Ovary (tissue), 10 donors: ENCODE measurements at places on chromosomes 5 and 9. TPM values are rescaled to one million over a fixed set of nuclear protein-coding genes. Genes with fewer than 3 reads are reported as not detected.

The QRFP gene
- not detected for total RNA-seq

The TAS2R1 gene
- not detected for total RNA-seq

The TICAM2 gene
- total RNA-seq = 2.6 TPM

The TXNDC8 gene
- total RNA-seq = not detected

The PCDHB10 gene
- 3.3 TPM for total RNA-seq

The HAVCR1 gene
- total RNA-seq = not detected

GRCh38 chr9:100086097-100086635, 12.6 kb downstream of the ERP44 start:
- H3K4me3 ChIP-seq = no peak overlapping the region
- H3K36me3 ChIP-seq = no peaks in the 10 kb centered on the region
- H3K27ac ChIP-seq = no peak overlapping the region
- no peaks in the 10 kb centered on the region for H3K27me3 ChIP-seq

DNA sequence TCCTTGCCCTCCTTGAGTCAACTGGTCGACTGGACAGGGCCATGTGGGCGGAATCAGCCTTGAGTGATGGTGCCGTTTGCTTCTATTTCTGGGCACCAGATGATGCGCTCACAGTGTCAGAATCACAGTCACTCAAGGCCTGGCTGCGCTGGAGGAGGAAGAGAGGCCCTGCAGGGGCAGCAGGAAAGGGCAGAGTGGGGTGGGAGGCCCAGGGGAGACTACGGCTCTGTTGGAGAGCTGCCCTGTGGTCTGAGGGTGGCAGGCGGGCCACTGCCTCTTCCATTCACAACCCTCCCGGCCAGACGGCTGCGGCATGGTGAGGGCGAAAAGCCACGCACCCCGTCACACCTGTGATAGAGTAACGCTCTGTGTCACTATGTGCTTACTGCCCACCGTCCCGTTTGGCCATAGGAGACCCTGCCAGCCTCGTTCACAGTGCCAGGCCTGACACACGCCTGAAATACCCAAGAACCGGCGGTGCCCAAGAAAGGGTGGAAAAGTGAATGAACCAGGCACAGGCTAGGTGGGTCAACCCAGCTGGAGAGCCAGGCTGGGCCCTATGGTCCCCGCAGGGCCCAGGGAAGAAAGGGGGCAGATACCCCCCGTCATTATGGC, 9.9 kb downstream of the PLPP7 start:
- no peak for DNase-seq
- H3K36me3 ChIP-seq = no peaks in the 10 kb centered on the region
- H3K27ac ChIP-seq = no peak overlapping the region
- H3K4me1 ChIP-seq = no peaks in the 10 kb centered on the region

DNA sequence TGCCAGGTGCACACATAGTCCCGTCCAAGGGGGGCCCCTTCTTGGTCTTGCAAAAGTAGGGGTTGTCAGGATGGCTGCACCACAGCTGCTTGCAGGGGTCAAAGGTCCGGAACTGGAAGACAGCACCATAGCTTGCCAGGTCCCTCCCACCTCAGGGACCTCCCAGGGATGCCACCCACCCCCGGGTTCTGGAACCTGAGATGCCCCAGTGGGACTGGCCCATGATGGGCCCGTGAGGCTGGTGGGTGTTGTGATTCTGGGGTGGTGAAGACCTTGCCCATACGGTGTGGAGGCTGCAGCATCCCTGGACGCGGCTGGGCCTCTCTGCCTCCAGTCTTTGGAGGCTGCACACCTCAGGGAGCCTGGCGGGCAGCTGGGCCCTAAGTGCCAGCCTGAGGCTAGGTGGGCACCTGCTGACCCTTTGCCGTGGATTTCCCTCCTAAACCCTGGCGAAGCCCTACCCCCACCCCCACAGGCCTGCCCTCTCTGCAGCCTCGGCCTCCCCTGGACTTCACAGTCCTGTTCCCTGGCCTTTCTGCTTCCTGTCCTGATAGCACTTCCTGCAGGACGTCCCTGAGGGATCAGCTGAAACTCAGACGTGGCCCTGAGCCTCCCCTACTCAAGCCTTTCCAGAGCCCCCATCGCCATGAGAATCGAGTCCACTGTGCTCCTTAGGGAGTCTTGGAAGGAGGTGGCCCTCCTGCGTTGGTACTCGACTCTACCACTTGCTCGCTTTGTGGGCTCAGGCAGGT, 92.1 kb downstream of the ZNF354C start:
- no peak overlapping the region for H3K27ac ChIP-seq
- H3K27me3 ChIP-seq = no peaks in the 10 kb centered on the region
- no peaks in the 10 kb centered on the region for H3K4me1 ChIP-seq
- no peaks in the 10 kb centered on the region for H3K36me3 ChIP-seq
- DNase-seq = no peak

GRCh38 chr5:181203777-181204112, 1.3 kb downstream of the TRIM7 start:
- DNase-seq = no peak
- no peaks in the 10 kb centered on the region for H3K27me3 ChIP-seq
- no peaks in the 10 kb centered on the region for H3K36me3 ChIP-seq
- H3K27ac ChIP-seq = no peak overlapping the region
- peaks cover 12% of the 10 kb centered on the region for H3K4me1 ChIP-seq
- H3K4me3 ChIP-seq = peak overlapping the region; percentile 52

DNA sequence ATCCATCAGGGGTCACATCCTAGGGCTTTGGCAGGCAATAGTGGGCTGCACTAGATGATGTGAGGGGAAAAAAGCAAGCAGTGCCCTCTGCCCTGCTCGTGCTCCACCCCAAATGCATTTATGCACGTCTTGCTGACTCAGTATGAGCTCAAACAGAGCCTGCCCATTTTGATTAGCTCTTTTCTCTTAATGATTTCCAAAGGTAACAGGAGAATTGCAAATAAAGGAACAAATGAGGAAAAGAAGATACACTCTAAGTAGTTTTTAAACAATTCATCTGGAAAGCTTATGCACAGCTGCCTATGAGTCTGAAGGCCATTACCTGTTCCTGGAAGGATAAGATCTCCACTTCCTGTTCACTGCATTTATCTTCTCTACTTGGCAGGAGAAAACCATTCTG, 364.2 kb downstream of the TMEM232 start:
- H3K36me3 ChIP-seq = no peaks in the 10 kb centered on the region
- H3K4me1 ChIP-seq = no peaks in the 10 kb centered on the region
- no peak overlapping the region for H3K4me3 ChIP-seq
- no peaks in the 10 kb centered on the region for H3K27me3 ChIP-seq
- H3K27ac ChIP-seq = no peak overlapping the region

DNA sequence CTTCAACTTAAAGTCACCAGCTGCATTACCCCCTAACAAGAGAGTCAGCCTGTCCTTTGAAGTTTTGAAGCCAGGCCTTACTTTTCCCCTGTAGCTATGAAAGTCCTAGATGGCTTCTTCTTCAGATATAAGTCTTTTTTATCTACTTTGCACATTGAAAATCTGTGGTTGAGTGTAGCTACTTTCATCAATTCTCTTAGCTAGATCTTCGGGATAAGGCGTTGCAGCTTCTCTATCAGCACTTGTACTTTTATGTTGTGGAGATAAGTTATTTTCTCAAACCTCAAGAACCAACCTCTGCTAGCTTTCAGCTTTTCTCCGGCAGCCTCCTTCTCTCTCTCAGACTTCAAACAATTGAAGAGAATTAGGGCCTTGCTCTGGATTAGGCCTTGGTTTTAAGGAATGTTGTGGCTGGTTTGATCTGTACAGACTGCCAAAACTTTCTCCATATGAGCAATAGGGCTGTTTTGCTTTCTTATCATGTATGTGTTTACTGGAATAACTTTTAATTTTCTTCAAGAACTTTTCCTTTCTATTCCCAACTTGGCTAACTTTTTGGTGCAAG, 21.6 kb downstream of the CATSPER3 start:
- H3K27ac ChIP-seq = no peak overlapping the region
- H3K36me3 ChIP-seq = no peaks in the 10 kb centered on the region
- DNase-seq = no peak
- H3K27me3 ChIP-seq = no peaks in the 10 kb centered on the region

DNA sequence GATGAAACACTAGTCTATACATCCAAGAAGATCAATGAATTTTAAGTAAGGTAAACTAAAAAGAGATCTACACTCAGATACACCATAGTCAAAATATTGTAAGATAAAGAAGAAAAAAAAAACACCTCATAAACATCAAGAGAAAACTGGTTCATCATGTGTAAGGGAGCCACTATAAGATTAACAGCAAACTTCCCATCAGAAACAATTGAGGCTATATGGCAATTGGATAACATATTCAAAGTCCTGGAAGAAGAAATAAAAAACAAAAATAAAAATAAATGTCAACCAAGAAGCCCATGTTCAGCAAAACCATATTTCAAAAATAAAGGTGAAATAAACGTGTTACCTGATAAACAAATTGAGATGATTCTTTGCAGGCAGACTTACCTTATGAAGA, 3.6 kb downstream of the OR13C8 start:
- no peak overlapping the region for H3K27ac ChIP-seq
- H3K36me3 ChIP-seq = no peaks in the 10 kb centered on the region
- no peaks in the 10 kb centered on the region for H3K4me1 ChIP-seq
- no peaks in the 10 kb centered on the region for H3K27me3 ChIP-seq
- DNase-seq = no peak

- no peaks in the 10 kb centered on the region for H3K4me1 ChIP-seq
- H3K4me3 ChIP-seq = no peak overlapping the region
- no peaks in the 10 kb centered on the region for H3K27me3 ChIP-seq
- no peaks in the 10 kb centered on the region for H3K36me3 ChIP-seq
Measured at GRCh38 chr5:168218746-168219145, 72.7 kb upstream of the WWC1 start.

DNA sequence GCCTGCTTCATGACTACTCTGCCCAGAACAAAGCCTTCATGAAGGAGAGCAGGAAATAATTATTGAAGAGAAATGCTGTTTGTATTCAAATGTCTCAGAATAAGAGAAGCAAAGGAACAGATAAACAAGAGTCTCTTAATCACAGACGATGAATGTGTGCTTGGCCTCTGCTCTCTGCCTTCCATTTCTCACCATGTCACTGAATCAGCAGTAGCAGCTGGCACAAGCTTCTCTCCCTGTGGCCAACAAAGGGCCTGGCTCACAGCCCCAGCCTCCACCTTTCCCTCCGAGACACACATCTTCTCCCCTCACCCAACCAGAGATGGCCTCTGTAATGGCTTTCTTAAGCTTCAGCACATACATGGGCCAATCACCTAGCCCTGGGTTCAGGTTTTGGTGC, 128.1 kb upstream of the SLIT3 start:
- DNase-seq = no peak
- no peak overlapping the region for H3K27ac ChIP-seq
- no peaks in the 10 kb centered on the region for H3K4me1 ChIP-seq
- H3K4me3 ChIP-seq = no peak overlapping the region
- no peaks in the 10 kb centered on the region for H3K27me3 ChIP-seq

- H3K27me3 ChIP-seq = no peaks in the 10 kb centered on the region
- no peaks in the 10 kb centered on the region for H3K4me1 ChIP-seq
- no peak overlapping the region for H3K27ac ChIP-seq
- no peaks in the 10 kb centered on the region for H3K36me3 ChIP-seq
Measured at GRCh38 chr9:90365666-90366065, 277.0 kb downstream of the DIRAS2 start.

DNA sequence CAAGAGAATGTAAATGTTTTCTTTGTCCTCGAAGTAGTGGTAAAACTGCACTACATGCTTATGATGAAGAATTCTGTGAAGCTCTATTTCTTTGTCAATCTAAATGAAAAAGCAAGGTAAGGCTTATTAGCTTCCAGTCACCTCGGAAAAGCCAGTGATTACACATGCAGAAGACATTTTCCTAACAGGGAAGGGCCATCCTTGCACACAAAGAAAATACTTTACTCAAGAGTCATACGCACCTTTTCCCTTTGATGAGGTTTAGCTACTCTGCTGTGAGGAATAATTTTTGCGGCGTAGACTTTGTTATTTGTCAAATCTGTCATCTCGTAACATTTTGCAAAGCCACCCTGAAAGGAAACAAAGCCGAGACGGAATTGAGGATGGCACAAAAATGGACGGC, 1.1 kb downstream of the PLK2 start:
- no peak overlapping the region for H3K27ac ChIP-seq
- no peak for DNase-seq

DNA sequence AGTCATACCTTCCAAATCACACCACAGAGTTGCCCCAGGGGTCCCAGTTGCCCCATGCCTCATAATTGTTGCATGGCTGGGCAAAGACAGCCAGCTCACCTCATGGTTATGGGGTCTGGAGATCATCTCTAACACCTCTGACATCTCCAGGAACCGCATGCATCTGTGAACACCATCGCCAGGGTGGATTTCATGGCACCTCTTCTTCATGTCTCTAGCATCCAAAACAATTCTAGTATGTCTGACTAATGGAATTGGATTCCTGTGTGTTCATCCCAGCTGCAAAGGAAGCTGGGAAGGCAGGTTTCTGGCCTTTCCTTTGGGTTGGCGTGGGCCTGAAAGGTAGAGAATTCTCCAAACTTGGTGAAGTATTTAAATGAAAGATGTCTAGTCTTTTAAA, 122.3 kb upstream of the ABCA1 start:
- H3K27ac ChIP-seq = no peak overlapping the region
- H3K27me3 ChIP-seq = no peaks in the 10 kb centered on the region
- peaks cover 2% of the 10 kb centered on the region for H3K4me1 ChIP-seq

GRCh38 chr5:32116574-32117313, 57.4 kb downstream of the GOLPH3 start:
- peaks cover 4% of the 10 kb centered on the region for H3K4me1 ChIP-seq
- H3K27me3 ChIP-seq = no peaks in the 10 kb centered on the region
- no peak overlapping the region for H3K27ac ChIP-seq
- H3K36me3 ChIP-seq = no peaks in the 10 kb centered on the region

DNA sequence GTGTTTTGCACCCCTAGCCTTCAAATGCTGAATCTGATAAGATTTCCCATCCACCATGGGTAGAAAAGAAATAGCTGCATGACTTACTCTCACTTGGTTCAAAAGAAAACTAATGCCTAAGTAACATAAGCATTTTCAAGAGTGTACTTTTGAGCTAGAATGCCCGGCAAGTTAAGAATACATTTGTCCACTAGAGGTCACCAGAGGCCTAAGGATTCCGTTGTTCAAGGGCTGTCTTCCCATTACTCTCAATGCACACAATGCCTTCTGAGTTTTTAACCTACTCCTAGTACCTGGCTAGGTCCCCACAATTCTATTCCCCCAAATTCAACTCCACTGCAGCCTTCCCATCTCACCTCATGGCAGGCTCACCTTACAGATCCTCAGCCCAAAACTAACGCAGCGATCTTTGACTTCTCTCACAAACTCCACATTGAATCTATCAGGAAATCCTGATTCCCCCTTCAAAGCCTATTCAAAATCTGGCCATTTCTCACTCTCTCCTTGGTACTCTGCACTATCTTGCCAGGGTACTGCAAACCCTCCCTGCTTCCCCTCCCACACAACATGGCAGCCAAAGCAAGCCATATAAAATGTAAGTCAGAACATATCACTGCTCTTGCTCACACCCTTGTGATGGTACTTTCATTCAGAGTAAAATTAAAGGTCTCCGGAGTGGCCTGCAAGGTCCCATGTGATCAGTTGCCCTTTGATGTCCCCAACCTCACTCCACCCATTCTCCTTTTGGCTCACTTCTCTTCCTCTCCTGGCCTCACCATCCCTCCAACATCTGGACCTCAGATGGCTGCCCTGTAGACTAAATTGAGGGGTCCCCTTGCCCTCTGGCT, 13.4 kb downstream of the OXCT1 start:
- H3K27me3 ChIP-seq = no peaks in the 10 kb centered on the region
- H3K4me1 ChIP-seq = no peaks in the 10 kb centered on the region
- H3K27ac ChIP-seq = no peak overlapping the region
